Fibroblast of lung (primary cell): ENCODE measurements at places on chromosomes 1 and 21.

- no peaks in the 10 kb centered on the region for H3K4me1 ChIP-seq
- H3K27ac ChIP-seq = no peak overlapping the region
- H3K36me3 ChIP-seq = peaks cover 2% of the 10 kb centered on the region
- DNase-seq = no peak
- H3K27me3 ChIP-seq = no peaks in the 10 kb centered on the region
Measured at GRCh38 chr21:36263797-36264196, 56.2 kb upstream of the MORC3 start.

DNA sequence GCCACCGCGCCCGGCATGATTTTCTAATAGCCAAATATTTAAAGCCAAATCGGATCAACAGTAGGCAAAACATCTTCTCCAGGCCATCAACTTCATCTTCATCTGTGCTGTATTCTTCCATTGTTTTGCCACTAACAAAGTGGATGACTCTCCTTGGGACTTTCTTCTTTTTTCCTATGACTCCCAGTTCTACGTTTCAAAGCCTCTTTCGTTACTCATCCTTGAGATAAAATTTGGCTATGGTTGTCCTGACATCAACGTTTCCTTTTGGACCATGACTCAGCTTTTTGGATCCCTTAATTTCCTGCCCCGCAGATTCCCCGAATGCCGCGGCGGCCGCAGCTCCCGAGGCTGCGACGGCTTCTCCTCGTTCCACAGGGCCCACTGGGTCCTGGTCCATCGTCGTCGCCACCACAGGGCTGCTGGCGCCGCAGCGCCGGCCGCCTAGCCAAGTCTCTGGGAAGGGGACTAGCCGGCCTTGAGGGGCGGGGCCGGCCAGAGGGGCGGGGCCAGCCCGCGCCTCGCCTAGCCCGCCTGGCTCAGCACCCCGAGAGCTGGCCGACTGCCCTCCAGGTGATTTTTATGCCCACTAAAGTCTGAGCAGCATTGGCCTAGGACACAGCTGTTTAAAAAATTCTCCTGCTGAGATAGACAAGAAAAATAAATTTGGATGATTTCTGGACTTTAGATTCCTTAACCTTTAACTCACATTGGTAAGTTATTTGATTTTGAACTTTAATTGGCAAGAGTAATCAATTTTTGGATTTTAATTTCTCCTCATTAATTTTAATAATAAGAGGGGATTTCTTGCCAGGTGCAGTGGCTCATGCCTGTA is 93.9 kb downstream of the ADCY10 start:
- peak overlapping the region; percentile 83 for H3K27ac ChIP-seq
- no peaks in the 10 kb centered on the region for H3K36me3 ChIP-seq
- peak; percentile 89 for DNase-seq
- no peaks in the 10 kb centered on the region for H3K4me1 ChIP-seq
- no peaks in the 10 kb centered on the region for H3K27me3 ChIP-seq
- peak overlapping the region; percentile 44 for H3K4me3 ChIP-seq

- H3K36me3 ChIP-seq = no peaks in the 10 kb centered on the region
- no peaks in the 10 kb centered on the region for H3K27me3 ChIP-seq
- peaks cover 9% of the 10 kb centered on the region for H3K4me1 ChIP-seq
- H3K4me3 ChIP-seq = no peak overlapping the region
- H3K27ac ChIP-seq = no peak overlapping the region
- DNase-seq = no peak
Measured at GRCh38 chr1:20594746-20595145, 5.8 kb downstream of the CDA start.

DNA sequence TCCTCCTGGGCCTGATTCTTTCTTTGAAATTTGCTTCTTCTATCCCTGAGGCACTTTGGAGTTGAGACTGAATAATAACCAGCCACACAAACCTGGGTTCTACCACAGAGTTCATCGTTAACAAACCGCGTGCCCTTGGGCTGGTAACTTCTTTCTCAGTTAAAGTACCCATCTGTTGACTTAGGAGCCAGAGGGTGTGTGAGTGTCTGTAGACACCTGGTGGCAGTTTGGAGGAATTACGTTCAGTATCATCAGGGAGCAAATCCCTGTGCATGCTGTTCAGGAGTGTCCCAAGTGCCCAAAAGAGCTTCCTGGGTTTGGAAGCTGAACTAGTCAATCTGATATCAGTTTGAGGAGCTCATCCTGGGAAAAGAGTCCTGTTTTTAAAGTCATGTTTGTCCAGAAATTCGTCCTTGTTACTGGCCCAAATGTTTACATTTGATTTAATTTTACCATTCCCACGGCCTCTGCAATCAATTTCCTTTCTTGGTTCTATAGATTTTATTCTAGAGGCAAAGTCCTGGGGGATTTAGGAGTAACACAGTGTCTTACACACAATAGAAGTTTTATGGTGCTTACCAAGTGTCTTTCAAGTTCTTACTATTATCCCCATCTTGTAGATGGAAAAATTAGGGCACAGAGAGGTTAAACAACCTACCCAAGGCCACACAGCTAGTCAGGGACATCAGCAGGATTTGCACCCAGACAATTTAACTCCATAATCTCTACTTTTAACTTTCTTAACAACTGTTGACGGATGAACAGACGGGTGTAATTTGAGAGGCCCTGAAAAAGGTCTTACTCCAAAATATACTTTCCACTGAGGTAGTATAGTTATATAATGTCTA is 26.7 kb upstream of the RPTN start:
- no peak overlapping the region for H3K27ac ChIP-seq
- peaks cover 8% of the 10 kb centered on the region for H3K4me1 ChIP-seq
- H3K27me3 ChIP-seq = no peaks in the 10 kb centered on the region
- H3K4me3 ChIP-seq = no peak overlapping the region

DNA sequence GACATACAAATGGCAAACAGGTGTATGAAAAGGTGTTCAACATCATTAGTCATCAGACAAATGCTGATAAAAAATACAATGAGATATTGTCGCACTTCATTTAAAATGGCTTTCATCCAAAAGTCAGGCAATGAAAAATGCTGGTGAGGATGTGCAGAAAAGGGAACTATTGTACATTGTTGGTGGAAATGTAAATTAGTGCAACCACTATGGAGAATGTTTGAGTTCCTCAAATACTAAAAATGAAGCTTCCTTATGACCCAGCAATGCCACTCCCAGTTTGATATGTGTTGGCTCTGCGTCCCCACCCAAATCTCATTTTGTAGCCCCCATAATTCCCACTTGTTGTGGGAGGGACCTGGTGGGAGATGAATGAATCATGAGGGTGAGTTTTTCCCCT is 309.7 kb upstream of the ZRANB2 start:
- no peaks in the 10 kb centered on the region for H3K4me1 ChIP-seq
- DNase-seq = no peak
- H3K36me3 ChIP-seq = no peaks in the 10 kb centered on the region
- H3K27me3 ChIP-seq = no peaks in the 10 kb centered on the region
- no peak overlapping the region for H3K27ac ChIP-seq

GRCh38 chr1:238252033-238252802 is 361.5 kb upstream of the ZP4 start:
- H3K4me1 ChIP-seq = no peaks in the 10 kb centered on the region
- H3K27ac ChIP-seq = no peak overlapping the region
- H3K4me3 ChIP-seq = no peak overlapping the region
- H3K36me3 ChIP-seq = no peaks in the 10 kb centered on the region
- H3K27me3 ChIP-seq = no peaks in the 10 kb centered on the region

- no peaks in the 10 kb centered on the region for H3K27me3 ChIP-seq
- H3K27ac ChIP-seq = peak overlapping the region; percentile 71
- DNase-seq = peak; percentile 87
- peaks cover 16% of the 10 kb centered on the region for H3K36me3 ChIP-seq
- peaks cover 44% of the 10 kb centered on the region for H3K4me1 ChIP-seq
- no peak overlapping the region for H3K4me3 ChIP-seq
Measured at GRCh38 chr1:26284597-26285347, 4.9 kb downstream of the SH3BGRL3 start.

DNA sequence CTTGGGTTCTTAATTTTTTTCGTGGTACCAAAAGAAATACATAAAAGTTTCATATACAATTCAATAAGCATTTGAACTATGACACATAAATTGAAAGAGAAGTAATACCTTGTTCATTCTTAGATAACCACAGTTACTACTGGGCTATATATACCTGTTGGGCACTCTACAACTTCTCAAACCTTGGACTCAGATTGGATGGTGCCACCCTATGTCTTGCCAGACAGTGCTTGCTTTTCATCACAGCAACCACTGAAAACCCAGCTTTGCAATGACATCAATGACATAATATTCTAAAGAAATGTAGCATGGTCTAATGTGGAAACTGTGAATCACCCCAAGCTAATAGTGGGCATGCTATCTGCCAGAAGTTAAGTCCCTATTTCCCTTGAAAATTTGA is 62.8 kb upstream of the DPH5 start:
- no peak overlapping the region for H3K4me3 ChIP-seq
- no peak overlapping the region for H3K27ac ChIP-seq
- no peaks in the 10 kb centered on the region for H3K27me3 ChIP-seq
- no peaks in the 10 kb centered on the region for H3K4me1 ChIP-seq
- DNase-seq = peak; percentile 16
